ENCODE measurements at places on chromosomes 2 and 18.

DNA sequence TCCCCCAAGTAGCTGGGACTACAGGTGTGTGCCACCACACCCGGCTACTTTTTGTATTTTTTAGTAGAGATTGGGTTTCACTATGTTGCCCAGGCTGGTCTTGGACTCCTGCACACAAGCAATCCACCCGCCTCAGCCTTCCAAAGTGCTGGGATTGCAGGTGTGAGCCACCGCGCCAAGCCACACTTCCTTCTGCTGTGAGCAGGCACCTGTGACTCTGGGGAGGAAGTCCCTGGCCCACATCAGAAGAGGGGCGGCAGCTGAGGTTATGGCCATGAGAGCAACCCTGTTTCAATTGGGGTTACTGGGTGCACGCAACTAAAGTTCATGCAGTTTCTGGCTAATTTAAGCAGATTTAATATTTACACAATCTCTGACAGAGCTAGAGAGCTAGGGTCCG, 91.0 kb downstream of the PLB1 start:
- no peak for DNase-seq

DNA sequence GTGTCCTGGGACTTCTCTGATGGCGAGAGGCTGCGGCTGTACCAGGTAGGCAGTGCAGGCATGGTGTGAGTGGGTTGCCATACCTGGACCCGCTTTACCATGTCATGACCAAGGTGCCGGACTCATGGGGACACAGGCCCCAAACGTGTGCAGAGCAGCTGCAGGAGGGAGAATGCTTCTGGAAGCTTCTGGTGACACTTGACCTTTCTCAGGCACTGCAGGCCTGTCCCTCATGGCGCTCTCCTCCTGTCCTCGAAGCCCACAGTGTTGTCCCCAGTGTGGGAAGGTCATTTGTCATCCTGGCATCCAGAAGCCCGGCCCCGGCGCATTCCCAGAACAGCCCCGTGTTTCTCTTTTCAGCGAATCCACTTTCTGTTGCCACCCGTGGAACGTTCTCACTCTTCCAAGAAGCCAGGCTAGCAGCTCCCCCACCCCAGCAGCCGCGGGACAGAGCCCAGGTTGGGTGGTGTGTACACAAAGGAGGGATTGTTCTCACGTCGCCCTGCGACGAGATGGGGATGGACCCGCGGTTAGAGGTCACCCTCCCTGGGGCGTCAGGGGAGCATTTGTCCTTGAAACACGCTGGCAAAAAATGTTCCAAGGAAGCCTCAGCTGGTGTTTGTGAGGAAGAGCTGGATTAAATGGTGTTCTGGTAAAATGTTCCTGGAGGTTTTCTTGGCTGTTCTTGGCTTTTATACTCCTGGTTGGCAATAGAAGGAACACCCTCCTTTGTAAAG, 43.7 kb downstream of the SH3BP4 start:
- no peak for DNase-seq

GRCh38 chr2:171346723-171347557, 86.8 kb downstream of the METTL8 start:
- DNase-seq = no peak

DNA sequence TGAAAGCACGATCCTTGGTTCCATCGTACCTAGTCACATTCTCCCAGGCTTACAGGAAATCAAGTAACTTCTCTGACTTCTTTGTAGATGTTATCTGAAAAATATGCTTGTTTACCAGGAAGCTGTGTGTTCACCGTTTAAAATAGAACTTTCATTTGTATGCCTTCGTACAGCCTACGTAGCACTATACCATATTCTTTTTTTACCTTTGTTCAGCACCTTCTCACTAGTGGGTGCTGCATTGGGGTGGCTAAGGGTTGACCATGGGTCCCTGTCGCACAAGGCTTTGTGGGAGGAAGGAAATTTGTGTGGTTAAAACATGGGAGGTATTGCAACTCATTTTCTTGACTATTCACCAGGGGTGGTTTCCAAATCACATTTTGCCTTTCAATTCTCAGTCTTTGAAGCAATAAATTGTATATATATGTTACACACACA, 16.6 kb downstream of the MALT1 start:
- DNase-seq = no peak

- DNase-seq = no peak
Measured at GRCh38 chr2:189252991-189253675, 73.6 kb upstream of the COL5A2 start.

DNA sequence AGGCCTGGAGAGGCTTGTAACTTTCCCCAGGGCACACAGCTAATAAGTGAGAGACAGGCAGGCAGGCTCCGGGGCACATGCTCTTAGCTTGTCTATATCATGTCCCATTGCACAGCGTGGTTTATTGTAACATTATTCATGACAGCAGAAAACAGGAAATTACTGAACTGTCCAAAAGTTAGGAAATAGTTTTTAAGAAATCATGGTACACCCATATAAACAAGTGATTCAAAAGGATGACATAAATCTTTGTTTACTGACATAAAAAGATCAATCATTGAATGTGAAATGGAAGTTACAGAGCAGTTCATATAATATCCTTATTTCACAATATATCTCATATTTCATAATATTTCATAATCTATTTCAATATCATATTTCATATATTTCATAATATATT, 34.3 kb upstream of the TXNDC2 start:
- DNase-seq = no peak

GRCh38 chr2:216858312-216858711, 1.6 kb downstream of the TNP1 start:
- no peak for DNase-seq

- DNase-seq = no peak
Measured at GRCh38 chr2:128610496-128610895, 291.8 kb upstream of the HS6ST1 start.

DNA sequence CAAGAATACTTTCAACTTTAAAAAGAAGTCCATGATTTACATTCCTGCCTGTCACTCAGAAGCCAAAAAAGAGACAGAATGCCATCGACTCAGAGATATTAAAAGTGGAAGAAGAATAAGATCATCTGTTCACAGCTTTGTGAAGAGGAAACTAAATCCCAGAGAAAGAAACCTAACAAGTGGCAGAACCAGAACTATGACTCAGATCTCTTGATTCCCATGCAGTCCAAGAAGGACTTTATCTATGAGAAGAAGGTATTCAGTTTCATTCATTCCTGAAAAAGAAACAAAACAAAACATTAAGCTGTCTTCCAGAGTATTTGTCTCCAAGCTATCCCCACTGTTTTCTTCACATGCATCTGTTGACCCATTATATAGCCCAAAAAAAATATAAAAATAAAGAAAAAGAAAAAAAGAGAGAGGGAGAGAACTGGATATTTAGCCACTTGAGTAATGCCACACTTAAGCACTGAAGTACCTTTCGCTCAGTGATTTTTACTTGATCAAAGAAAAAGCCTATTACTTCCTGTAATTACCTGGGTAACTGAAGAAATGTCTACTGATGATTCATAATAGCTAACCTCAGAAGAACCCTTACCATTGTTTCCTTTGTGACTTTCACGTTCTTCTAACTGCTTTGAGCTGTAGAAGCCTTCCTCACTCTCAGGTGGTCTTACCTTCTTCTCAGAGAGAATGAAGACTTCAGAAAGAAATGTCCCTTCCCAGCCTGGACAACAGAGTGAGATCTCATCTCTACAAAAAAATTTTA, 17.7 kb upstream of the AKAIN1 start:
- DNase-seq = no peak

GRCh38 chr2:16687222-16687621, 21.6 kb upstream of the CYRIA start:
- DNase-seq = no peak

DNA sequence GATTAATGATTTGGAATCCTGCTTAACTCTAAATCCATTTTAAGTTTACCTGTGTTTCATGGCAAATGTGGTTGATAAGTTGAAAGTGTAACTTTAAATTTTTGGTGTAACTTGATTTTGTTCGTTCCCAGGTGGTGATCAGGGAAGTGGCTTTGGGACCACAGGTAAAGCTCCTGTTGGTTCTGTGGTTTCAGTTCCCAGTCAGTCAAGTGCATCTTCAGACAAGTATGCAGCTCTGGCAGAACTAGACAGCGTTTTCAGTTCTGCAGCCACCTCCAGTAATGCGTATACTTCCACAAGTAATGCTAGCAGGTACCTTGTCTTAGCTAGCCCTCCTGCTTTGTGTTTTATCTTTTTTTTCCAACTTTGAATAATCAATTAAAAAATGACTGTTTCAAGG, 62.8 kb downstream of the AGFG1 start:
- DNase-seq = no peak

DNA sequence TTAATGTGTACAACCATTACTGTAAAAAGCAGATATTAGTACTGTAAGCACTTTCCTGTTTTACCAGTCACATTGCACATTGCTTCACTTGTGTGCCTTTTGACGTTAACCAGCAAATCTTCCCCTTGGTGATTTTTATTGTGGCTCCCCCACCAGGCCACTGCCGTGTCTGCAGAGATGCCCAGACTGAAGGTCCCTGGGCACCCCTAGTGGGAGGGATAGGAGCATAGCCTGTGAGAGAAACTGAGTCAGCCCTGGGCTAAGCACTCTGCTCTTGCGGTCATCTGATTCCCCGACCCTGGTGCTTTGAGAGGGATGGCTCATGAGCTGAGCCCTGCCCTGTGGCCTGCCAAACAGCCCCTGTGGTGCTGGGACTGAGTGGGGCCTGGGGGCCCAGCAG, 73.4 kb downstream of the INPP4A start:
- no peak for DNase-seq

Measured in NCI-H2081 (cell line).